ENCODE measurements at places on chromosomes 1 and 21.

DNA sequence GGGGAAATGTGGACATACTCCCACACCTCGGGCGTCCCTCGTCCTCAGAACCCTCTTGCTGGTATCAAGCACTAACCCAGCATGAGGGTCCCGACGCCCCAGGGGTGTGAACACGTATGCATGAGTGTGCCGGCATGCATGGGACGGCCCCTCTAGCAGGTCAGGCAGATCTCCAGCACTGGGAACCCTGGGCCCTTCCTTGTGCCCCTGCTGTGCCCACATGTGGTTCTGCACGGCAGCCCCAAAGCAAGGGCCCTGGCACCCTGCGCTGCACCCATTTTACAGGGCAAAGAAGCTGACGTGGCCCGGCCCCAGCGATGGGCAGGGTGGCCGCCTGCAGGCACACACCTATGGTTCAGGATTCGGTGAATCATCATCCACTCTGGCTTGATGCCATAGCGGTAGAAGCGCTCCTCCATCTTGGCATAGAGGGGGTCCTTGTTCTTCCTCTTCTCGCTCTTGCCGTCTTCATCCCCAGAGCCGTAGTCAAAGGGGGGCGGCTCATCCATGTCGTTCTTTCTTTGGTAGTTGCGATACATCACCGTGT, 34.2 kb downstream of the CHD5 start:
- no peak for DNase-seq

- no peak for DNase-seq
Observed at GRCh38 chr1:45266151-45266801, 59.9 kb upstream of the ZSWIM5 start.

- no peak for DNase-seq
Observed at GRCh38 chr1:169186106-169186505, 79.6 kb downstream of the ATP1B1 start.

DNA sequence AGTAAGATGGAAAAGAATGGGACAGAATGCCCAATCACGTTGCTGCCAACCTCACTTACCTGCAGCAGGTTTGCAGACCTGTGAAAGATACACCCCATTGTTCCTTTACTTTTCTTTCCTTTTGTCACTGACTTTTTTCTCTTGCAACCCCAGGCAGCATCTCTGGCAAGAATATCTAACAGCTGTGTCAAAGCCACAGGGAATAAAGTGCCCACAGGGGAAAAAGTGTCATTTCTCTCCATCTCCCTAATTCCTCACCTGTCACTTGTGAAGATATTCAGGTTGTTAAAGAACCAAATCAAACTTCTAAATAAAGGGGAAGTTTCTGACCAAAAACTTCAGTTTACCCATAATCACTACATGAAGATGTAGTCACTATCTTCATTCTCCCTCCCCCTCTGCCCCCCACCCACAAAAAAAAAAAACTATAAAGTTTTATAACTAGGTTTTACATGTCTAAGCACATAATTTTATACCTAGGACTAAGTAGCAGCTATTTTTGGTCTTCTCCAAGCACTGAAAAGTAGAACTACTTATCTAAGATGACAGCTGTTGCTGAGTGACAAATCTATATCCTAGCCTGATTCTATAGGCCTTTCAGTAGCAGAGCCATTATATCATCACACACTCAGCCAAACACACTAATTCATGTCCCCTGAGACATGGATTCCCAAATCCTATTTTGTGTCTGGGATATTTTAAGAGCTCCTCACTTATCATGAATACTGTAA, 54.9 kb downstream of the TBX15 start:
- DNase-seq, result no peak

DNA sequence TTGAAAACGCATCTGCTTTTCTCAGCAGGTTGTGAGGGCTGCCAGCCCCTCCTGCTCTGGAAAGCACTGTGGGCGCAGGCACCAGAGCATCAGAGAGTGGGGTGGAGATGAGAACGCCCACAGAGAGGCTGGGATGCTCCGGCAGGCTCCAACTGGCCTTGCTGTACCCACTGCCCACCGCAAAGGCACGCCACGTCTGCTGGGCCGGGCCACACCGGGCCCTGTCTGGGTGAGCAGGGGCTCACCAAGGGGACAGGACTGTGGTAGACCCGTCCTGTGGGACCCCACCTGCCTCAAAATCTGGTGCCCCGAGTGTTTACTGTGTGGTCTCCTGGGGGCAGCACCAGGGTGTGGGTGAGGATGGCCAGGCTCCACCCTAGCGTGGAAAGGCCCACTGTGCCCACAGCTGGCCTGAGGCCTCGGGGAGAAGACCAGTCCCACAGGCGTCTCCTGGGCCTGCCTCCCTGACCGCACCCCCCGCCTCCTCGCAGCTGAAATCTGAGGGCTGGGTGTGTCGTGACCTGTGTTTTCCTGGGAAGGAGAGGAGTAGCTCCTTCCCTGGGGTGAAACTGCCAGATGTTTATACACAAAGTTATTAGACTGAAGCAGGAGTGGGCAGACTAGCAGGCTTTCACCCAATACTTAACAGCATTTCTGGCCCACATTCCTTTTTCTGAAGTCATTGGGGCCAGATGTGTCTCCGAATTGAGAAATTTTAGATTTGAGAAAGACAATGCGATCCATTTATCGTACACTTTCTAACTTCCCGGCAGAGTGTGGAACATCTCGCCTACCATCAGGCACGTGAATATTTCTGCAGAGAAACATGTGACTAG, 53.8 kb downstream of the STUM start:
- DNase-seq, result no peak

DNA sequence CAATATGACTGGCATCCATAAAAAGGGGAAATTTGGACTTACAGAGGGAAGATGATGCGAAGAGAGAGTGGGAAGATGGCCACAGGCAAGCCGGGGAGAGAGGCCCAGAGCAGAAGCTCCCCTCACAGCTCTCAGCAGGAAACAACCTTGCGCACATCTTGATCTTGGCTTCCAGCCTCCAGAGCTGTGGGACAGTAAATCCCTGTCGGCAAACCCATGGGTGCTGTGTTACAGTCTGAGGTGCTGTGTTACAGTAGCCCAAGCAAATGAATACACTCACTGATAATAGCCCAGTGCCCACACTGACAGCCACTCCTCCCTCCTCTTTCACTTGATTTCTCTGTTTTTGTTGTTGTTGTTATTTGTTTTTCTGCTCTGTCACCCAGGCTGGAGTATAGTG, 22.4 kb downstream of the CDCA8 start:
- no peak for DNase-seq

DNA sequence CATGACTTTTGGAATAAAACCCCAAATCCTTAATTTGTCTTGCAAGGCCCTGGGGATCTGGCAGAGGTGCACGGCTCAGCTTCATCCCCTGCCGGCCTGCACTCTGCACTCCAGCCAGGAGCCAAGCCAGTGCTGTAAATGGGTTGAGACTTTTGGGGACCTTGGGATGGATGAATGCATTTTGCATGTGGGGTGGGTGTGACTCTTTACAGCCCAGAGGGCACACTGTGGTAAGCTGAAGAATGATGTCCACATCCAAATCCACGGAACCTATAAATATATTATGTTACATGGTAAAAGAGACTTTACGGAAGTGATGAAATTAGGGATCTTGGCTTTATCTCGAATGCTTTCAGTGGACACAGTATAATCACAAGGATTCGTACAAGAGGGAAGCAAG, 177.8 kb downstream of the EDEM3 start:
- DNase-seq, result no peak

- DNase-seq, result no peak
Observed at GRCh38 chr1:184051138-184051484, 419 bp upstream of the TSEN15 start.

GRCh38 chr1:221696027-221696426, 45.9 kb downstream of the DUSP10 start:
- no peak for DNase-seq

DNA sequence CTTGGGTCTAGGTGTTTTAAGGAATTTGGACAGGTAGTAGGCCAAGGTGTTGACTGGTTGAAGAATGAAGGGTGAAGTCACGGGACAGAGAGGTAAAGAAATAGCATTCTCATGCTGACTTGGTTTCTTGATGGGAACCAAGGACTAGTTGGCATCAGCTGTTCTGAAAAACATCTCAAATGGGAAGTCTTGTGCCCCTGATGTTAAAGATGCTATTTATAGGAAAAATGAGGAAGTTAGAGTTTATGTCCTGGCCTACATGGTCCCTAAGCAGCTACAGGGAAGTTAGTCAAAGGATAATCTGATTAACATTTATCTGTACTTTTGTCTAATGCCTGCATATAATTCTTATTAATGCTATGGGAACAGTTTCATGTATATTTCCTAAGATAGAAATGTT, 262.4 kb downstream of the HHIPL2 start:
- DNase-seq, result no peak

- DNase-seq, result no peak
Observed at GRCh38 chr1:221511797-221512196, 230.1 kb downstream of the DUSP10 start.

DNA sequence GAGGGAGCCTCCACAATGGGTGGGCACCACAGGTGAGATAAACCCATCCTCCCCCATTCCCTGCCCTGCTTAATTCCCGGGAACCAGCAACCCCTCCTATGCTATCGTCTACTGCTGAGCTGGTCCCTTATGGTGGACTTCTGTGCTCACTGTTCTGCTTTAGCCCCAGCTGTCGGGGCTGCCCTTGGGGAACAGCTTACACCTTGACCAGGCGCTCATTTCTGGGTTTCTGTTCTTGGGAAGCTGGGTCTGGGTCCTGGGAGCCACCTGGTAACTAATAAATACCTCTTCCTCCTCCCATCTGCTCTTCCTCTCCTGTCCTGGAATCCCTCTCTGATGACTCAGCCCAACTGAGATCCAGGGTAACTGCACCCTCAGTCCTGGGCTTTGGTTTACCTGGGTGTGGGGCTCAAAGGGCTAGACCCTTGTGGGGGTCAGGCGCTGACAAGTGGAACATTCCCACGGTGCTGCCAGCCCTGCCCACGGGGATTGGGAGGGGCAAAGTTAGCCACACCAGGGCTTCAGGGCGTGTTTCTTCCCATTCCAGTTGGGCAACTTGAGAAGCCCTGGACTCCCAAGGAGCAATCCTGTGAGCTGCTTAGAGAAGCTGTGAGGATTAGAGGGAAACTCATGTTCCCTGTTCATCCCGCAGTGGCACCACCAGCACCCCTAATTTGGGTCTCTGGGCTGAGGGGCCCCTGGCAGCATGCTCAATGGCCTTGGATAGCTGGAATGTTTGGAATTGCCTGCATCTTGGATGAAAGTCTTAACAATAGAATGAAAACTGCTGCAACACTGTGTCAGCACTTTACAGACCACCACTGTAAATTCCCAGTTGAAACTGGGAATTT, 1.6 kb downstream of the PCAT6 start:
- DNase-seq, result no peak

DNA sequence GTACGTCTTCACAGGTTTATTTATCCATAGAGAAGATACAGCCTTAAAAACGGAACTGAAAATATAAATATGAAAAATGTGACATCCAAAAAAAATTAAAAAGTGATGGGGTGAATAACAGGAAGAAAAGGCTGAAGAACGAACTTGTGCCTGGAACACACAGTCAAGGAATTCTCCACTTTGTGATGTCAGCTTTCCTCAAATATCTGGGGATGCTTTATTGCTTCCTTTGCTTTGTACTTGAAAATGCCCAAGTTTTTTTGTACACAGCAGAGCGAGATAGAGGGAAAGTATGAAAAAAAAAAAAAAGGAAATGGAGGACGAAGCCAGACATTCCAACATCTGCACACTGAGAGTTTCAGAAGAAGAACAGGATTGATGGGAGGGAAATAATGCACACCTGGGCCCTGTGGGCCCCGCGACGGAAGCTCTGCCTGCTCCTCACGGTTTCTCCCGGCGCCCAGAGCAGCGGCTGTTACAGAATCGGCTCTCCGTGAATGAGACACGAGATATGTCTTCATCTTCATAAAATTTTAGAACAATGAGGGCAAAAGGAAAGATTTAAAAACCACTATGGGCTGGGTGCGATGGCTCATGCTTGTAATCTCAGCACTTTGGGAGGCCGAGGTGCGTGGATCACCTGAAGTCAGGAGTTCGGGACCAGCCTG, 10.0 kb upstream of the LRRC3 start:
- no peak for DNase-seq

DNA sequence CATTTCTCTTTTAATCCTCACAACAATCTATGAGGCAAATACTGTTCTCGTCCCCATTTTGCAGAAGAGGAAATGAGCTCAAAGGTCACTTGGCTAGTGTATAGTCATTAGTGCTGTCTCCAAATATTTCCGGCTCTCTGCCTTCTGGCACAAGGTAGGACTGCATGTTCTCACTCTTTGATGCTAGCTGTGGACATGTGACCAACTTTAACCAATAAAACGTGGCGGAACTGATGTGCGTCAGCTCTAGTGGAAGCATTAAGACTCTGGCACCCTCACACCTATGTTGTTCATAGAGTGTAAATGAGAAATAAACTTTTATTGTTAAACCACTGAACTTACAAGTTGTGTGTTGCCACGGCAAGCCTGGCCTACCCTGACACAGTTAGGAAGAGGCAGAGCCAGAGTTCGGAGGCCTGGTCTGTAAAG, 5.0 kb upstream of the KIF21B start:
- DNase-seq, result no peak

GRCh38 chr1:235101558-235102258, 26.9 kb downstream of the TOMM20 start:
- DNase-seq, result no peak

DNA sequence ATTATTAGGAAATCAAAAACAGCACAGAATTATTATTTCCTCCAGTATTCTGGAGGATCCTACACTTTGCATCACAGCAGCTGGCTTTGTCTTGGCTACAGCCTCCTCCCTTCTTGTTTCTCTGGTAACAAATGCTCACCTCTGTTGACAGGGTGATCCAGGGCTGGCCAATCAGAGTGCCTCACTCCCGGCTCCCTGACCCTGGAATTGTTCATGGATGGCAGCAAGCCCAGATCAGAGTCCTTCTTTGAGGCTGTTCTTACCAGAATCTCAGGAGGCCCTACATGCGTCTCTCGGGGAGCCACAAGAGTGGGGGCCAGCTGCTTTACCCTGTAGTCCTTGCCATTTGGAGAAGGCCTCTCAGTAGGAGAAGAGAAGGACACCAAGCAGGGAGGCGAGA, 48.4 kb upstream of the IGSF5 start:
- no peak for DNase-seq

DNA sequence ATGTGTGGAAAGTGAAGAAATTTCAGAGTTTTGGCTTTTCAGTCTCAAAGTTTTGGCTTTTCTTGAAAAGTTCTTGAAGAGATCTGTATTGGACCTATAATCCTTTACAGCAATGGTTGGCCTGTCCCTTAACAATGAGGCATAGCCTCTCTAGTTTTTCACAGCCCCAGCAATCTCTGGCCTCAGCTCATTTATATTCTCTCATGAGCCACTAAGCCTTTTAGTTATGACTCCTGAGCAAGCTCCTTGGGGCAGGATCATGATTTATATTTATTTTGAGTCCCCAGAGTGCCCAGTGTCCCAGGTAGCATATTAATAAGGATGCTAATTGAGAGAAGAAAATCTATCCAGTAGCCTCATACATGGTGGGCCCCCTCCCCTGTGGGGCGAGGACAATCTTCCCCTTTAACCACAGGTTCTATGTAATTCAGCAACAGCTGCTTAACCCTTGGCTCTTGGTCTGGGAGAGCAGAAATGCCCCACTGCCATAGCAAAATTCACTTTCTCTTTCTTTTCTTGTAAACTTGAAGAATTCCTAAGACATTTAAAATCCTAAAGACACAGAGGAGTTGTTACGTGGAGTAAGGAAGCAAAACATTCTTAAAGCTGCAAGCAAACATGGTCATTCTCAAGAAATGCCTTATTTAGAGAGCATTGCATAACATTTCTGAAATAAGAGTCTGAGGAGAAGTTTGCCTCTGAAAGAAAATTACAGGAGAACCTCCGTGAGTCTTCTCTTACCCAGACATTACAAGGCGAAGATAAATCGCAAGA, 6.3 kb downstream of the NGF start:
- DNase-seq, result no peak

All from activated naive CD4-positive, alpha-beta T cell treated with anti-CD3 and anti-CD28 coated beads, Interleukin-2, amount 50 U/mL, for 72 hours (primary cell).